Body of pancreas (tissue), 4 donors: ENCODE measurements at places on chromosomes 1 and 21.
A peak's percentile ranks its signal among the peaks of the same experiment; 100 is the strongest.

- DNase-seq, result no peak
Measured at GRCh38 chr1:43622901-43623780, 26.8 kb upstream of the KDM4A start.

GRCh38 chr1:117658676-117659075 is 52.8 kb downstream of the TENT5C start:
- DNase-seq, result no peak

DNA sequence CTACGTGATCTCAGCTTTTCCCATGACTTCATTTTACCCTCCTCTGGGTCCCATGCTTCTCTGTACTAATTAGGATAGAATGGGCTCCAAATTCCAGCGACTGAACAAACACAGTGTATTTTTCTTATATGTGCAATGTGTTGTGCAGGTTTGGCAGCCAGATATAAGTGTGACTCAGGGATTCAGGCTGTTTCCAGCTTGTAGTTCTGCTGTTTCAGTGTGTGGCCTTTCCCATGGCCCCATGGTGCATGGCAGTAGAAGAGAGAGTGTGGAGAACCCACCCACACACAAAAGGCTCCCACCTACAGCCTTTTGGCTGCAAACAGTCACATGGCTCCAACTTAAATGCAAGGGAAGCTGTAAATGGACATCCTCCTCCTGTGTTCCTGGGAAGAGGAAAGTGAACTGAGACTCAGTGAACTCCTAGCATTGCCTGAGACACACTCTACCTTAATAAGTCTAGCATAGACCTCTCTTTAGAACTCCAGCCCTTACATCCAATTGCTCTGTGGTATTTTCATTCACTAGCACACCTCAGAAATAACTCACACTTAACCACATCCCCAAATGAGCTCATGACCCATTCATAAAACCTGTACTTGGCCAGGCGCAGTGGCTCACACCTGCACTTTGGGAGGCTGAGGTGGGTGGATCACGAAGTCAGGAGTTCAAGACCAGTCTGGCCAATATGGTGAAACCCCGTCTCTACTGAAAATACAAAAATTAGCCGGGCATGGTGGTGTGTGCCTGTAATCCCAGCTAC is 58.7 kb downstream of the KIAA0040 start:
- no peak for DNase-seq

- DNase-seq, result peak; percentile 20
Measured at GRCh38 chr1:23370709-23371584, 1.3 kb upstream of the ZNF436 start.

GRCh38 chr1:33814166-33814565 is 49.7 kb upstream of the HMGB4 start:
- no peak for DNase-seq

DNA sequence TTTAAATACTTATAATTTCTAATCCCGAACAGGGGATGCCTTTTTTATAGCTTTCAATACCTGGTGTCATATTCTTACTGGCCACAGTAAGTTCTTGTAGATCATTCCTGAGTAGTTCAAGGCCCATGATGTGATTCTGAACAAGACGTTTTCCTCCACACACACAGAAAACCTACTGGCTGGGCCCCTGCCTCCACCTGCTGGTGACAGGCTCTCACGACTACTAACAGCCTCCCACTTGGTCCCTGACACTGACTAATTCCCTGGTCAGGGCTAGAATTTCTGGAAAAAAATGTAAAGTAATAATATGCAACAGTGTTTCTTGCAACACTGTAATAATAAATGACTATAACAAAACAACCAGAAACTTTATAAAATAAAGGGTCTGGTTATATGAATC is 50.4 kb upstream of the RIPK4 start:
- DNase-seq, result peak; percentile 72

- no peak for DNase-seq
Measured at GRCh38 chr1:47692196-47692595, 254.4 kb downstream of the FOXD2 start.
